ENCODE measurements at places on chromosomes 7 and 10. TPM values are rescaled to one million over a fixed set of nuclear protein-coding genes. Genes with fewer than 3 reads are reported as not detected.

Gene CARD11
- total RNA-seq = 5.7 TPM

Gene DGKI
- total RNA-seq = 0.09 TPM

Gene XRCC2
- total RNA-seq = 0.86 TPM

Gene SNX10
- total RNA-seq = 85.1 TPM

Gene CDK14
- total RNA-seq = 58.6 TPM

DNA sequence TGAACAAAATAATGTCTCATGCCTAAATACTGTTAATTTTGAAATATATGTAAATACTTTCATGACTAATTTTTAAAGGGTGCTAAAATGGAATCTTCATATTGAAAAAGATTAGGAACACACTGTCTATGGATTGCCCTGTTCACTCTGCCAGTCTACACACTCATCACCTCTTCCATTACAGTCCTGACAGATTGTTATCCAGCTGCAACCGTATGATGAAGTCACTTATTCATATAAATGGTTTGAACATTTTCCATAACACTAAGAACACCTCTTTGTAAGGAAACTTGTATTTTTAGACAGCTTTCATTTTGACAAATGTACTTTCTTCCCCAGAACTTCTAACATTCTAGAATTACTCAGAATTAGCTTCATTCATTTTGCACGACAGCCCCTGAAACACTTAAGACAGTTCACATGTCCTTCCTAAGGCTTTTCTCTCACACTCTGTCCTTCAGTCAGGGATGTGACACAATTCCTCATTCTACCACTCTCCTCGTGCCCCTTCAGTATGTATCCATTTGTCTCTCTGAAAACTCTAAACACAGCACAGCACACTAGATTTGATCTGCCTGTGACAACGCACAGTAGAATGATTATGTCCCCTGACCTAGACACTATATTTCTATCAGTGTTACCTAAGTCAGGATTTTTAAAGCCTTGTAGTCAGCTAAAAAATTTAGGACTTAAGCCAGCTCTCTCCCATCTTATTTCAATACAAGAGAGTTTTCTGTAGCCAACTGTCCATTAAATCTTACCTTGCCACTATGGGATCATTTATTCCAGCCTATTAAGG, 71.9 kb downstream of the ORC5 start:
- DNase-seq = no peak

- no peak for DNase-seq
Measured at GRCh38 chr7:111370002-111370401, 192.3 kb downstream of the IMMP2L start.

- no peak for DNase-seq
Measured at GRCh38 chr10:70678757-70679489, 6.6 kb downstream of the ADAMTS14 start.

GRCh38 chr7:128274246-128274883, 33.3 kb downstream of the LEP start:
- no peak for DNase-seq

DNA sequence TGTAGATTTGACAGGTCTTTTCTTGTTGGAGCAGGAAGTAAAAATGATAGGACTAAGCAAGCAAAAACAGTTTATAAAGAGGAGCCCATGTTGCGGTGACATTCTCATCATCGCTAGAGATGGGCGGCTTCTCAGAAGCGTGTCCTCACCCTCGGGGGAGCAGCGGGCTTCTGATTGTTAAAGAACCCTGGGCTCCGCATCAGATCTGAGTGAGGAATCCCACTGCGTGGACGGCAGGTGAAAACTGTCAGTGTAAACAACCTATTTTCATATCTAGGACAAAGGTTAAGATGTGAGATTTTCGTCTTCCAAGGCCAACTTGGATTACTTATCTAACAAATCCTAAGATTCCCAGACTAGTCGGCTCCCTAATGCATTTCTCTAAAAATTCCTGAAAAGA, 177.6 kb downstream of the ADARB2 start:
- DNase-seq = no peak

DNA sequence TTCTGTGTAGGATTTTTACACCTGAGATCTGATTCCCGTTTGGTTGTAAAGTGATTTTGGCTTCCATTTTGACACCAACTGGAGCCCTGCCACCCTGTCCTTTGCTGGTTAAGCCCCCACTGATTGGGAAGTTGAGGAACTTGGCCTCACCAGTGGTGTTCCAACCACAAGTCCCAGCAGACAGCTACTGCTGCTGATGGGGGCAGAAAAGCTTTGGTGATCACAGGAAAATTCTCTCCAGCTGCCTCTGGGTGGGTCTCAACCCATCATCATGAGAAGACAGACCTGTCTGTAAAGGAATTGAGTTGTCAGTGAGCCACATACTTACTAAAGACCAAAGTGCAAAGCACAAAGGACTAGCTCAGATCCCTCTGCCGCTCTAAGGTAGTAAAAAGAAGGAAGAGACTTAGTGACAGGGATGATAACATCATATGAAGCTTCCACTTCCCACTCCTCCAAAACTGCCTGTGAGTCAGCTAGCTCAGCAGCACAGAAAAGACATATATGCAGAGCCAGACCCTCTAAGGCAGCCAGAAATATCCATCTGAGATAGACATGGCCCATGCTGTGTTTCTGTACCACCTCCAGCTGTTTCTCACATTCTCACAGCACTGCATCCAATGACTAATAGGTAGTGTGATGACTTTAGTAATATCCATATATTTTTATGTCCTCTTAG, 22.4 kb upstream of the LRRC17 start:
- no peak for DNase-seq

DNA sequence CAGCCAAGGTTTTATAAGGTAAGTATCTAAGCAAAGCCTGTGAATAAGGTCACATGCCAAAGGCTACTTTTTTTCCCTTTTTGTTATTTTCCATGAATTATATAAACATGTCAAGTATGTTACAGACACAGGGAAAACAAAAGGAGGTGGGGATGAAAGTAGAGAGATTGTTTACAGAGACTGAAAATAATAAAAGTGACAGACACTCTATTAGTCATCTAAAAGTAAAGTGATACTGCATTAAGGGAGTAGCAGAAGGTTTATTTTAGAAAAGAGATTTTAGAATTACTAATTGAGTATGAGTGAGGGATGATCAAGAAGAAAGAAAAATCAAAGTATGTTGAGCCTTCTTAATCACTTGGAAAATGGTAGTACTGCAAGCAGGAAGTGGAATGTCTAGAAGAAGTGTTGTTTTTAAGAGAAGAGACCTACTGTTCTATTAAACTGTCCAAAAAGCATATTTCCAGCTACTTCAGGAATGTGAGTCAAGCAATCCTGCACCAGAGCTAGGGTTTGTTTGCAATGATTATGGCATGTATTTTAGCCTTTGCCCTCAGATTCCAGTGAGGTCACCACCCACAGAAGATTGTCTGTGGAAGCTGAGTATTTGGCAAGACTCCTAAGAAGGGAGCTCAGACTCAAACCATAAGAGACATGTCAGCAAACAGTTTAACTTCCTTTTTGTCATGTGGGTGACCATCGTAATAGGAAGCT, 177.9 kb upstream of the PLXDC2 start:
- DNase-seq = no peak

DNA sequence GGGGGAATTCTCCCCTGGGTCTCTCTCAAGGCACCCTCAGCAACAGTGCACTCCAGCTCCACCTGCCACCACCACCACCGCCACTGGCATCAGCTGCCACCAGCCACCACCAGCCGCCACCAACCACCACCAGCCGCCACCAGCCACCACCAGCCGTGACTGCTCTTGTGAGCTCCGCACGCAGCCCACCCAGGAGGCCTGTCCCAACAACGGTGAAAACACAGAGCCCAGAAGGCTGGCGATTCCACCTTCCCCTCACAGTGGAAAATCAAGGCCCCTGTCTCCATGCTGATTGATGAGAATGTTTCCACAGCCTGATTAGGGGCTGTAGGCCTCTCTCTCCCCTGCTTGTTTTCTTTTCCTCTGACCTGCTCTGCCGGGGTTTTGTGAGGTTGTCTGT, 41.1 kb downstream of the COBL start:
- DNase-seq = no peak

- DNase-seq = no peak
Measured at GRCh38 chr10:46097576-46098317, 51.7 kb upstream of the MSMB start.

GRCh38 chr7:24216576-24217125, 67.3 kb upstream of the NPY start:
- no peak for DNase-seq

GRCh38 chr7:151904270-151904669, 27.4 kb upstream of the PRKAG2 start:
- DNase-seq = no peak

GRCh38 chr10:119333146-119333792, 125.9 kb downstream of the GRK5 start:
- DNase-seq = no peak

- DNase-seq = no peak
Measured at GRCh38 chr10:101080933-101081931, 19.4 kb downstream of the KAZALD1 start.

- no peak for DNase-seq
Measured at GRCh38 chr7:21923658-21924057, 22.0 kb downstream of the CDCA7L start.

DNA sequence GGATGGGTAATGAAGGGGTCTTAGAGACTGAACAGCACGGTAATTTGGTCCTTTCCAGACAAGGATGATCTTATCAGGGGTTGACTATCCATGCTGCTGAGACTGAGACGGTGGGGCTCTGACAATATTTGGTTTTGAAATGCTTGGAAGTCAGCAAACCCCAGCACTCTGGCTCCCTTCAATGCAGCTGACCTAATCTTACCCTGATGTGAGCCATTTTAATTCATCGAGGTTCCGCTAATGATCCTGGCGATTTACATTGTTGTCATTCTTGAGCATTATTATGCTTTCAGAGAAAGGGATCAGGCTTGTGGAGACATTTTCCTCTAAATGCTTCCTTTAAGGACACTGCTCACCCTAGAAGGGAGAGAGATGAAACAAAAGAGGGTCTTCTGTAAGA, 114.6 kb upstream of the BMPER start:
- no peak for DNase-seq

DNA sequence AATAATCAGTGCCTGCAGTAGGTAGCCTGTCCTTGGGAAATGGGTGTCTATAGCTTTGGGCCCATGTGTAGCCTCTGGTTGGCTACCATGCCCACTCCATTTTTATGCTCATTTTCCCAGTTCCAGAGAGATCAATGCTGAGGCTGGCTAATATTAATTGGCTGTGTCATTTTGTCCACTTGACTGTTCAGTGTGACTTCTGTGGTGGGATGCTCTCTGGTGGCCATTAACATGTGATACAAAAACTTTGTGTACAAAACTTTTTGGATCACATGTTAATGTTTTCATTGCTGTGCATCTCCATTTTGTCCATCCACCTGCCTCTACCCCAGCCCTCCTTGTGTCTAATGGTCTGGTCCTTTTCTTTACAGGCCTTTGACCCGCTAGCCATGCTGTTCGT, 22.7 kb downstream of the VIM start:
- no peak for DNase-seq

DNA sequence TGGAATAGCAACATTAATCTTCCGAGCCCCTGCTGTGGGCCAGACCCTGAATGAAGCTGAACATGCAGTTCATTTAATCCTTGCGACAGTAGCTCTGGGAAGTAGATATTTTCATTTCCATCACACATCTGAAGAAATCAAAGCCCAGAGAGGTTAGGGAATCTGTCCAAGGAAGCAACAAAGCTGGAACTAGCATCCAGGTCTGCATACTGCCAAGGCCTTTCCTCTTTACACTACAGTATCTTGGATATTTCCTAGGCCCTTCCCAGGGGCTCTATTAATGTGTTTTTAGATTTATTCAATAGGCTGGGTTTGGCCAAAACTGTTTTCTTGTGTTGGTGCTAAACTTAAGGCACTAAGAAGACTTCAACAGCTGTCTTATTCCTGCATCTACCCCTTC, 48.1 kb downstream of the FAM13C start:
- no peak for DNase-seq

DNA sequence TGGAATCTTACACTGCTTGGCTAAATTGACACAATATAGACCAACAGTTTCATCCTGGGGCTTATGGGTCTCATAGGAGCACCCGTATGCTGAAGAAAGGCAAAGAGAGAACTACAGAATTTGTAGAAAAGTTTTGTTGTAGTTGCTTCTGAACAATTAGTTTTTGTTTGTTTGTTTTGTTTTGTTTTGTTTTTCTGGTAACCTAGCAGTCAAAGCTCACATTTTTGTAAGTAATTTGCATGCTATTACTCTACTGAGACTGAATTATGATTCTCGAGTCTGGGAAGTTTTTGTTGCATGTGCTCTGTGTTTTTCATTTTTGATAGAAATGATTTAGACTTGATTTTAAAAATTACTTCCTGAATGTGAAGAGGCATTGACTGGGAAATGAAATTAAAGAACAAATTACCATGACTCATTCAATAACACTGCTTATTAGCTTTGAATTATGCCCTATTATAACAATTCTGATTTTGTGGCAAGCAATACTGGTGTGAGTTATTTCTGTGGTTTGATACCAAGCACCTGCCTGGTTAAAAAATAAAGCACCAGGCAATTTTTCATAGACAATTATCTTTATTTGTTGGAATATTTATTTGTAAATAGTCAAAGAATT, 438 bp downstream of the LSMEM1 start:
- DNase-seq = no peak

- DNase-seq = no peak
Measured at GRCh38 chr7:43630482-43630881, 47.6 kb downstream of the STK17A start.

DNA sequence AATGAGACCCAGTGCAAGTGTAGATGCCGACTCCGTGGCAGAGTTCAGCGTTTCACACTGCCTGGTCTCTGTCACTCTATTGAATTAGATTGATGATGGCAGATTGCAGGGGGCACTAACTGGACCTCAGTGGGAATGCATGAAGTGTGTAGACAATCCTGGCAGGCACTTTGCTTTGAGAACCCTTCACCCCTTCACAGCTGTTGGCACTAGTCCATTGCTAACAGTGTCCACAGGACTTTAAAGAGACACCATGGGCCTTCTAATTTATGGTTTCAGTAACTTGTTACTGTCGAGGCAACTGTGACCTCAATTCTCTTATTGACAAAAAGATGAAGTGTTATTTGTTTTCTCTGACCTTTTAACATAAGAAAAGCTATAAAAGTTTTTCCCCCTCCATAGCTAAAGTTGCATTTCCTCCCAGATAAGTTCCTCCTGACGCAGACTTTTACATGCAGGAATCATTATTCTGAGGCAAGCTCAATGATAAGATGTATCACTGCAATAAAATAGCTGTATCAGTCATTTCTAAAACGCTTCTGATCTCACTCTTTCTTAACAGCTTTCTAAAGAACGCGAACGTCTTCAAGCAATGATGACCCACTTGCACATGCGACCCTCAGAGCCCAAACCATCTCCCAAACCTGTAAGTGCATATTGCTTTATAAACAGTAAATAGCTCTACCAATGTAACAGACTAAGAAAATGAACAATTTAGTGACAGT, 238.9 kb downstream of the FOXP2 start:
- DNase-seq = no peak

- DNase-seq = no peak
Measured at GRCh38 chr7:8146788-8147413, 115.1 kb downstream of the ICA1 start.

GRCh38 chr7:50056131-50056530, 36.9 kb downstream of the ZPBP start:
- no peak for DNase-seq
